ENCODE measurements at places on chromosomes 3 and 15. TPM values are rescaled to one million over a fixed set of nuclear protein-coding genes. Genes with fewer than 3 reads are reported as not detected.
A peak's percentile ranks its signal among the peaks of the same experiment; 100 is the strongest.

The WNT7A gene
- under 0.01 TPM for total RNA-seq

The UCN2 gene
- not detected for total RNA-seq

The ARRDC4 gene
- total RNA-seq, result 29.6 TPM

The ACKR2 gene
- total RNA-seq, result 3.3 TPM

The CD200 gene
- total RNA-seq, result 2.0 TPM

The GP5 gene
- total RNA-seq, result not detected

DNA sequence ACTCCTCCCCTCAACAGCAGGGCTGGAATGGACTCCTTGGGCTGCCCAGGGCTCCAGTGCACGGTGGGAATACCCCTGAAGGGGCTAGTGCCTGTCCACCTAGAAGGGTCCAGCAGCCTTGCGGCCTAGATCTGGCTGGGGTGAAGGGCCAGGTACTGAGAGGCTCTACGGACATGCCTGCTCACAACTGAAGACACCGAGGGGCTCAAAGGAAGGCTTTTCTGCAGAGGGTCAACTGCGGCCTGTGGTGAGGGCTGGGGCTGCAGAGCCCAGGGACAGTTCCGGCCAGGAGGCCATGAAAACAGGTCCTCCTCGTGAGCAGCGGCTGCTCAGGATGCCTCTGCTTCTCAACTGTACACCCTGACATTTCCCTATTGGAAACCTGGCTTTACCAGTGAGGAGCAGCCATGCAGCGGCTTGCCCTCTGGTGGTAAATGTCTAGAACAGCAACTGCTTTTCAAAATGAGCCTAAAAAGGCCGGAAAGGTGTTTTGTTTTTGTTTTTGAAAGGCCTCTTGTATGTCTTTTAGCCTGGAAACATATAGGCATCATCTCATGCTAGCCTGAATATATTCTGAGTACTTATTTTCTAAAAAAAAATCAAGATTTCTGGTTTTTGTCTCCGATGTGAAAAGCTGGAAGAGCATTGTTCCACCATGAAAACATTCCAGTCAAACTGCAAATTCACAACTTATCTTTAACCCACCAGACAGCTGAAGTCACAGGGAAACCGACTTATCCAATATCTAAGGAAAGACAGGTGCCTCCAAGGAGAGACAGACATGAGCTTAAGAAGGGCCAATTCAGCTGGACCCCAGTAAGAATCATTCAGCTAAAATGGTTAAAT is 163.4 kb downstream of the KLF13 start:
- H3K4me1 ChIP-seq, result peaks cover 29% of the 10 kb centered on the region
- H3K27me3 ChIP-seq, result no peaks in the 10 kb centered on the region
- no peak overlapping the region for H3K27ac ChIP-seq

- H3K4me3 ChIP-seq, result no peak overlapping the region
- DNase-seq, result no peak
- no peaks in the 10 kb centered on the region for H3K27me3 ChIP-seq
- no peak overlapping the region for H3K27ac ChIP-seq
Measured at GRCh38 chr3:13042715-13043271, 30.4 kb downstream of the IQSEC1 start.

DNA sequence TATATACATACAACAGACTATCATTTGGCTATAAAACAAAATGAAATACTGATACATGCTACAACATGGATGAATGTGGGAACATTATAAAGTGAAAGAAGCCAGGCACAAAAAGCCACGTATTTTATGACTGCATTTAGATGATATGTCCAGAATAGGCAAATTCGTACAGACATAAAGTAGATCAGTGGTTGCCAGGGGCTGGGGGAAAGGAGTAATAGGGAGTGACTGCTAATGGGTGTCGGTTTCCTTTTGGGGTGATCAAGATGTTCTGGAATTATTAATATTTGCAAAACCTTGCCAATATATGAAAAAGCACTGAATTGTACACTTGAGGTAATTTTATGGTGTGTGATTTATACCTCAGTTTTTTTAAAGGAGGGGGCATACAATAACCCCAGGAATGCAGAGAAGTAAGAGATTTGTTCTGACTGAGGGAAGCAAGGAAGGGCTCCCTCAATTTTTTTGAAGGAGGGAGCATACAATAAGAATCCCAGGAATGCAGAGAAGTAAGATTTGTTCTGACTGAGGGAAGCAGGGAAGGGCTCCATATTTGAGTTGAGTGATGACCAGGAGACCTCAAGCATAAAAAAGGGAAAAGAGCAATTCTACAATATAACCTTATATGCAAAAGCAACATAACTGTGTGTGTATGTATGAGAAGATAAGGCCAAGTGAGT is 6.2 kb downstream of the PSMD6 start:
- peaks cover 62% of the 10 kb centered on the region for H3K4me1 ChIP-seq
- no peak for DNase-seq
- H3K36me3 ChIP-seq, result no peaks in the 10 kb centered on the region
- no peak overlapping the region for H3K4me3 ChIP-seq
- H3K27ac ChIP-seq, result peak overlapping the region; percentile 39
- no peaks in the 10 kb centered on the region for H3K27me3 ChIP-seq

GRCh38 chr3:15171096-15171495 is 35.0 kb upstream of the CAPN7 start:
- DNase-seq, result no peak
- H3K4me3 ChIP-seq, result no peak overlapping the region
- H3K27me3 ChIP-seq, result no peaks in the 10 kb centered on the region
- peaks cover 11% of the 10 kb centered on the region for H3K4me1 ChIP-seq
- H3K27ac ChIP-seq, result no peak overlapping the region
- H3K36me3 ChIP-seq, result no peaks in the 10 kb centered on the region

GRCh38 chr3:168884353-168884903 is 779.1 kb downstream of the MECOM start:
- H3K27me3 ChIP-seq, result no peaks in the 10 kb centered on the region
- H3K36me3 ChIP-seq, result no peaks in the 10 kb centered on the region
- H3K4me1 ChIP-seq, result peaks cover 6% of the 10 kb centered on the region
- no peak overlapping the region for H3K27ac ChIP-seq
- no peak overlapping the region for H3K4me3 ChIP-seq
- DNase-seq, result peak; percentile 41

- no peaks in the 10 kb centered on the region for H3K4me1 ChIP-seq
- H3K27me3 ChIP-seq, result no peaks in the 10 kb centered on the region
- H3K27ac ChIP-seq, result no peak overlapping the region
- no peak overlapping the region for H3K4me3 ChIP-seq
Measured at GRCh38 chr15:87707071-87707470, 549.5 kb downstream of the NTRK3 start.

DNA sequence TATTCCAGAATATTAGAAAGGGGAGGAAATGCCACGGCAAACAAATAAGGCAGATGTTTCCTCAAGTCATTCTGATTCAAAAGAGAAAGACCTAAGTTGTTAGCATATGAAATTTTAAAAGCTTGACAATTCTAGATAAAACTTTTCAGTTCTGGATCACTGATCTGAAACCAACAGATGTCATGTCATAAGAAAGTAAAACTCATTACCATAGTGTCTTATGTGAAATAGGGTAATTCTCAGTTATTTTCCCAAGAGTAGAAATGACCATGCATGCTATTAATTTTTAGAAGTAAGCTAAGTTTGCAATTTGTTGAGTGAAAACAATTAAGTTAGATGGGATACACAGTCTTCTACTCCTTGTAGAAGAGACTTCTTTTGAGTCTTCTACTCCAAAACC is 630.3 kb downstream of the NAALADL2 start:
- H3K27ac ChIP-seq, result no peak overlapping the region
- DNase-seq, result no peak
- H3K4me3 ChIP-seq, result no peak overlapping the region

DNA sequence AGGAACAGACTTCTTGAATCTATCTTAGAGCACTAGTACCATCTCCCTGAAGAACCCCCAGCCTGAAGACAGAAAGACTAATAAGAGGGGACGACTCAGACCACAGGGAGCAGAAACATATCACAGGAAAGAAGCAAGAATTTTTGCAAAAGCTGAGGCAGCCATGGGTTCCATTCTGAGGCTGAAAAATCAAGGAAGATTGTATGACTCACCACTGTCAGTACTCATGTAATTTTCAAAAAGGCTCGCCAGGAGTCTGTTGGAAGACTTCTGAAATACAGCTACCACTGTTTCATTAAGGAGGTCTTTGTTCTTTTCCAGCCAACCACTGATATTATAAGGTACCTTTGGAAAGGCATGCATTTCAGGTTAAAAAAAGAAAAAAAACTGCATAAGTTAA is 47.5 kb downstream of the MYH15 start:
- H3K27me3 ChIP-seq, result no peaks in the 10 kb centered on the region
- no peaks in the 10 kb centered on the region for H3K4me1 ChIP-seq
- H3K4me3 ChIP-seq, result no peak overlapping the region
- no peak overlapping the region for H3K27ac ChIP-seq
- no peak for DNase-seq
- no peaks in the 10 kb centered on the region for H3K36me3 ChIP-seq

DNA sequence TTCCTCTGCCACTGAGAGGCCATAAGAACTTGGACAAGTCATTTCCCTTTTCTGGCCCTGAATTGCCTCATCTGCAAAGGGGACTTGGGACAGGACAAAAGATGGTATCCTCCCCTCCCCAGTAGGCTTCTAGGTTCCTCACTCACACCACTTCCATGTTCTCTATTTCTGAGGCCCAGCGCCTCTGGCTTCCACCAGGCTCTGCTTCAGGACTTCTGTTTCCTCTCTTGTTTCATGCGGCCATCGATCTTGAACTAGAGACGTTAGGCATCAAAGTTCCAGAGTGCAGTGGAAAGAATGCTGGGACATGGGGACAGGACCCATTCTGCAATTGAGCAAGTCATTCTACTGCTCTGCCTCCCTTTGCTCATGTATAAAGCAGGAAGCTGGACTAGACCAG is 1.7 kb downstream of the TM4SF4 start:
- peak overlapping the region; percentile 75 for H3K27ac ChIP-seq
- peaks cover 69% of the 10 kb centered on the region for H3K4me1 ChIP-seq
- no peaks in the 10 kb centered on the region for H3K27me3 ChIP-seq
- no peak overlapping the region for H3K4me3 ChIP-seq
- H3K36me3 ChIP-seq, result no peaks in the 10 kb centered on the region

GRCh38 chr3:76479161-76479650 is 560.7 kb upstream of the ROBO2 start:
- H3K4me1 ChIP-seq, result no peaks in the 10 kb centered on the region
- H3K4me3 ChIP-seq, result no peak overlapping the region
- no peaks in the 10 kb centered on the region for H3K27me3 ChIP-seq
- no peak for DNase-seq
- H3K36me3 ChIP-seq, result no peaks in the 10 kb centered on the region
- H3K27ac ChIP-seq, result no peak overlapping the region

DNA sequence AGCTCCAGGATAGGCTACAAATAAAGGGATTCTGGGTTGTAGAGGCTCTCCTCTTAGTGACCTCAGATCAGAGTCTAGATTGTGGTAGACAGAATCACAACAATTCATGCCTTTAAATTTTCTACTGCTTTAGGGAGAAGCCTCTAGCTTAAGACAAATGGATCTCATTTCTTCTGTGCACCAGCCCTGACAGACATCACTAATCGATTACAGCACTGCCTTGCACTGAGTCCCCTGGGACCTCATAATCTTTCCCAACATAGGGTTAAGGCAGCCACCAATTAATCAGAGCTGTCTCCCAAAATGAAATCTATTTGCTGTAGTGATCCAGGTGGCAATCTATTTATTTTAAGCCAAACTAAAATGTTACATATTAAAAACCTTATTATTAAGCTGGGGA is 436.5 kb upstream of the WNT5A start:
- H3K4me1 ChIP-seq, result no peaks in the 10 kb centered on the region
- no peak for DNase-seq
- no peak overlapping the region for H3K4me3 ChIP-seq
- H3K27me3 ChIP-seq, result no peaks in the 10 kb centered on the region

DNA sequence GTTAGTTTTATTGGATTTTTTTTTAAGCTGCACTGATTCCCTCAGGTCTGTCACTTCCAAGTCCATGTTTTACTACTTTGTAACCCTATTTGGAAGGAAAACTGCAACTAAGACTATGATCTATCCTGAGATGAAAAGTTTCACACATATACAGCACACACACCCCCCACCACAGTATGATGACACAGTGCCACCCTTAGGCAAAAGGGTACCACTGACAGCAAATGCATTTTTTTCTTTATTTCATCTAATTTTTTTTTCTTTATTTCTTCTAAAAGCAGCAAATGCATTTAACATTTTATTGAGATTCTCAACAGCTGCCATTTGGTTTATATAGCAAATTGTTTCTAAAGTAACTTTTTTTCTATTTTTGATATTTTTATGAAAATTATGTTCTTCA is 21.2 kb downstream of the NGRN start:
- no peaks in the 10 kb centered on the region for H3K36me3 ChIP-seq
- DNase-seq, result peak; percentile 39
- no peak overlapping the region for H3K27ac ChIP-seq
- no peaks in the 10 kb centered on the region for H3K27me3 ChIP-seq

DNA sequence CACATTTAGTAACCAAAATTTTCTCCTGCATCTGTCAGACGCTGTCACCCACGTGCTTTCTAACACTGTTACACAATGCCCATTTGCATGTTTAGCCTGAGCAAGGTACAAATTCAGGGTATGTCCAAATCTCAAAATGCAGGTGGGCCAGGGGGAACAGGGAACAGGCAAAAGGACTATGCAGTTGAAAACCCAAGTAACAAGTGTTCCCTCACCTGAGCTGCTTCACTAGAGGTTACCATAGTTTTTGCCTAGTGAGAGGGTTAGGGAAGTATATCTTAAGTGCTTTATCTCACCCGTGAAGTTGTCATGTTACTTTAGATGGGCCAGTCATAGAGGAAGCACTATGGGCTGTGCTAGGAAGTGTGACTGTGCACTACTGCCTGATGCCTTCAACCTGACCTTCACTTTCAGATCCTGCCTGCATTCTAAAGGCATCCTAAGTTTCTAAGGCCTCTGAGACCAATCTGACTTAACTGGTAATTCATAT is 6.0 kb upstream of the TMEM87A start:
- H3K4me1 ChIP-seq, result peaks cover 28% of the 10 kb centered on the region
- no peak for DNase-seq
- no peaks in the 10 kb centered on the region for H3K36me3 ChIP-seq
- no peak overlapping the region for H3K27ac ChIP-seq

DNA sequence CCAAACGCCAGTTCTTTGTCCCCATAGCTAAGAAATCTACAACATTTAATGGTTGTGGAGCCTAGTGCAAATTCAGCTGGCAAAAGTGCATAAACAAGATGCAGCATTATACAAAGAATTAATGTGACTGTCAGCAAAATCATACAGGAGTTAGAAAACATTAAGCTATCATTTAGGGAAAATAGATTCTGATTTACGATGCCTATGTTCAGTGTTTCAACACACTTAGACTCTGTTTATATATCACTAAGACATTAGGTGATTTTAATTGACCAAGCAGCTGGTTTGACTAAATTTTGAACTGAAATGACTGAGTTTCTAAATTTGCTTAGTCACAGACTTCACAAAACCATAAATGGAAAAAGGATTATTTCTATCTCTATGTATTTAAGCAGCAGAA is 1076.8 kb downstream of the TBL1XR1 start:
- no peaks in the 10 kb centered on the region for H3K27me3 ChIP-seq
- no peak for DNase-seq
- H3K4me3 ChIP-seq, result no peak overlapping the region
- no peak overlapping the region for H3K27ac ChIP-seq
- no peaks in the 10 kb centered on the region for H3K36me3 ChIP-seq

GRCh38 chr3:193744822-193745684 is 152.0 kb downstream of the OPA1 start:
- no peaks in the 10 kb centered on the region for H3K27me3 ChIP-seq
- no peak overlapping the region for H3K4me3 ChIP-seq
- H3K36me3 ChIP-seq, result no peaks in the 10 kb centered on the region
- peak; percentile 47 for DNase-seq

Data from body of pancreas (tissue), 4 donors.